ENCODE measurements at places on chromosomes 1 and 21.

GRCh38 chr1:48028218-48029069 lies 31.3 kb upstream of the TRABD2B start:
- DNase-seq: no peak

DNA sequence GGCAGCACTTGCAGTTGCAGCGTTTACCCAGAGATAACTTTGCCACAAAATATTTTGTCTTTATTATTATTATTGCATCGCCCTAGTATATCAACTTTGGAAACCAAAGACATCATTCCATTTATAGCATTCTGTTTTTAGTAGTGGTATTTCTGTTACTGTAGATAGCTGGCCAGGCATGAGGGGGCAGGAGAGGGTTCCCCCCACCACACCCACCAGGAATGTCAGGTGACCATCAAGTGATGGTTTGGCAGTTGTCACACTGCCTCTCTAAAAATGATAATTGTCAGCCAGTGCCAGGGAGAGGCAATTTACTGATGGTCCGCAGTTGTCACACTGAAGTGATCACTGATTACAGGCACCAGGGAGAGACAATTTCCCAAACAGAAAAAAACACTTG lies 135.6 kb downstream of the TSEN15 start:
- DNase-seq: no peak

GRCh38 chr1:165056914-165057313 lies 299.6 kb downstream of the LMX1A start:
- DNase-seq: no peak

DNA sequence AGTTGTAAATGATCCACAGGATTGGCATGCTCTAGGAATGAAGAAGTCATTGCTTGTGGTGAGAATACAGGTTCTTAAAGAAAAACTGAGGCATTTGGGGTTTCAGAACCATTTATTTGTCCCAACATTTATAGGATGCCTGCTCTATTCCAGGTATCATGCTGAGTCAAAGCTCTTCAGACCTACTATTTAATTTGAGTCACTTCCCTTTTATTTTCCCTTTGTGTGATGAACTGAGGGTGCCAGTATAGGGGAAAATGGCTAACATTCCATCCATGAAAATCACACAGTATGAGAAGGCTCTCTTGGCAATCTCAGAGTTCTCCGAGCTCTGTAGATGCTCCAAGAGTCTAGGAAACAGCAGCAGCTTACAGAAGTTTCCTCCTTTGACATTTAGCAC lies 110.4 kb downstream of the RNF220 start:
- no peak for DNase-seq

- no peak for DNase-seq
These were observed 3.9 kb upstream of the COL18A1 start for GRCh38 chr21:45401054-45401518.

DNA sequence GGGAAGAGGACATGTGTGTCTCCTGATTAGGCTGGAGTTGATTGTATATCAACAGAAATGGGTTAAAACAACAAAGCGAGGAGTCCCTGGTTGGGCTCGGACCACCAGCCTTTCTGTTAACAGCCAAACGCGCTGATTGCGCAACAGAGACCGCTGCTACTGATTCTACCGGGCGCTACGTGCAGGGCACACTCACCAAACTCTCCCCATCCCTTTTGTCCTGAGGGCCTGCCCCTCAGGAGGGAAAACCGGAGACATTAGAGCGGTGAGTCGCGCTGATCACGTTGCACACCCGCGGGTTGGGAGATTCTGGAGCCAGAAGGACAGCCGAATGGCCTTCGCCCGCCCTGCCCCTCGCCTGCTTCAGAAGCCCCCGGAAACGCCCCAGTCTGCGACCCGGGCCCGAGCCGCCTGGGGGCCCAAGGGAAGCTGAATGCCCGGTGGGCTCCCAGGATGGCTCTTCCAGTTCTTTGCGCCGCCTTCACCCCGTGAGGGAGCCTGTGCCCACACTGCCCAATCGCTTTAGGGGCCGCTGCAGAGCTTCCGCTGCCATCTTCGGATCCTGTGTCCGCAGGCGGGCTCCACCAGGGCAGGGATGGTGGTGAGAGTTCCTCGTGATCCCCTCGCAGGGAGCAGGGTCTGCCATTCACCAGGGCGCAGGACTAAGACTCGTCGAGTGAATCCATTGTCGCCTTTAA lies 165.4 kb upstream of the NBPF11 start:
- no peak for DNase-seq
